ENCODE measurements at places on chromosomes 2 and 18.

GRCh38 chr18:58234359-58234741 is 190.3 kb downstream of the NEDD4L start:
- no peaks in the 10 kb centered on the region for H3K36me3 ChIP-seq
- H3K4me3 ChIP-seq = no peak overlapping the region
- DNase-seq = no peak
- no peaks in the 10 kb centered on the region for H3K27me3 ChIP-seq
- no peaks in the 10 kb centered on the region for H3K4me1 ChIP-seq
- peak overlapping the region; percentile 79 for H3K27ac ChIP-seq

DNA sequence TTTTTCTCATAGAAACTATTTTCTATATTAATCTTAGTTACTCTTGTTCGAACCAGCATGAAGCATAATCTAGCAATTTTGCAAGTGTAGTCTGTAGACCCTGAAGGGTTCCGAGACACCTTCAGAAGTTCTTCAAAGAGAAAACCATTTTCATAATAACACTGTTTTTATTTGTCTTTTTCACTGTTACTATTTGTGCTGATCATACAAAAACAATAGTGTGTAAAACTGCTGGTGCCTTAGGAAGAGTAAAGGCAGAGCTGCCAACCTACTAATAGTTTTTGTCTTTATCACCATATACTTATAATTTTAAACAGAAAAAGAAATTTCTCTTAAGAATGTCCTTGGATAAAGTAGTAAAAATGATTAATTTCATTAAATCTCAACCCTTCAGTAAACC is 218.9 kb downstream of the ZNF385B start:
- no peak for DNase-seq
- H3K4me3 ChIP-seq = no peak overlapping the region
- no peaks in the 10 kb centered on the region for H3K4me1 ChIP-seq
- H3K27ac ChIP-seq = no peak overlapping the region
- H3K36me3 ChIP-seq = no peaks in the 10 kb centered on the region
- no peaks in the 10 kb centered on the region for H3K27me3 ChIP-seq

GRCh38 chr2:28607730-28608499 is 112.1 kb downstream of the PLB1 start:
- H3K36me3 ChIP-seq = no peaks in the 10 kb centered on the region
- no peaks in the 10 kb centered on the region for H3K27me3 ChIP-seq
- DNase-seq = no peak

DNA sequence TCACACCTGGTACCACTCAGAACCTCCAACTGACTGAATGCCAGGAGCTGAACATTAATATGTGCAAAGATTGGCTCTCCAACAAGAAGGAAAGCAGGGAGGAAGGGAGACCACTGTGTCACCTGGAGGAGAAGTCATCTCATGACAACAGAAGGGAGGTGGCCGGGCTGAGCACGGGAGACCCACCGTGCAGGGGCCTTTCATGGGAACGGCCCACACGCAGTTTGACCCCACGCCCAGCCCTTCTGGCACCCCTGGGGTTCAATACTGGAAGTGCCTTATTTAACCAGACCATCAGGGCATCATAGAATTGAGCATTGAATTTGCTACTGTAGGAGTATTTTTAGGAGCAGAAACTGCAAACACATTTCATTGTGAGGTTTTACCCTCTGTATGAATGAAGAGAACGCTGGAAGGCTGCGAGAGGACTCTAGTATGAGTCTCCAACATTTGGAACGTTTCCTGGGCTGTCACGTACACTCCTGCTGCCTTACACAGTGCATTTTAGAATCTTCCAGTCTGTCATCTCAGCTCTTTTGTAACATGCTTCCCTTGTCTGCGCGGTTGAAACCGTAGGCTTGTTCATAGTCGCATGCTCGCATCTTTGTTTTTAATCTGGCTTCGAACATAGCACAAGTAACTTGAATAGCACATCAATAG is 132.1 kb downstream of the NFATC1 start:
- peaks cover 8% of the 10 kb centered on the region for H3K4me1 ChIP-seq
- no peak overlapping the region for H3K4me3 ChIP-seq
- no peak for DNase-seq
- no peaks in the 10 kb centered on the region for H3K27me3 ChIP-seq
- H3K27ac ChIP-seq = no peak overlapping the region

DNA sequence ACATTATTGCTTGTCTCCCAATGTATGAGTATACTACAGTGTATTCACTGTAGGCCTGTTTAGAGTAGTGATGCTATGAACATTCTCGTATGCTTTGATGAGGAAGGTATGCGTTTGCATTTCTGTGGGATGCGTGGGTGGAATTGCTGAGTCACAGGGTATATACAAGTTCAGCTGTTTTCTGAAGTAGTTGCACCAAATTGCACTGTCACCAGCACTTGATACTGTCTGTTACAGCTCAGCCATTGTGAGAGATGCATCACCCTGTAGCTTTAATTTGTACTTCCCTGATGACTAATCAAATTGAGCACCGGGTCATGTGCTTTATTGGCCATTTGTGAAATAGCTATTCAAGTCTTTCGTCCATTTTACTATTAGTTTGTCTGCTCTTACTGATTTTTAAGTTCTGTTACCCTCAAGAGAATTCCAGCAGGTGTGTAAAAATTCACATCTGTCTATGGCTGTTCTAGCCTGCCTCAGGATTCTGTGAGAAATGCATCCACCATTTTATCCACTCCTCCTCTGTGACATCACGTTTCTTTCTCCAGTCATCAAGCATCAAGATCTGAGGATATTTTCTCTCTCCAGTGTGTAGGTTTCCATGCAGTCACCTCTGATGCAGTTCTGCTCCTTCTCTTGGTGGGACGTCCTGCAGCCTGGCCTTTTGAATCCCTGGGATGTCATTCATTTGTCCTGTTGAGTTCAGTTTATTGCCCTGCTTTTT is 72.5 kb downstream of the DGKD start:
- H3K27me3 ChIP-seq = no peaks in the 10 kb centered on the region
- no peak for DNase-seq
- H3K4me3 ChIP-seq = no peak overlapping the region
- H3K4me1 ChIP-seq = no peaks in the 10 kb centered on the region
- no peak overlapping the region for H3K27ac ChIP-seq
- H3K36me3 ChIP-seq = no peaks in the 10 kb centered on the region

DNA sequence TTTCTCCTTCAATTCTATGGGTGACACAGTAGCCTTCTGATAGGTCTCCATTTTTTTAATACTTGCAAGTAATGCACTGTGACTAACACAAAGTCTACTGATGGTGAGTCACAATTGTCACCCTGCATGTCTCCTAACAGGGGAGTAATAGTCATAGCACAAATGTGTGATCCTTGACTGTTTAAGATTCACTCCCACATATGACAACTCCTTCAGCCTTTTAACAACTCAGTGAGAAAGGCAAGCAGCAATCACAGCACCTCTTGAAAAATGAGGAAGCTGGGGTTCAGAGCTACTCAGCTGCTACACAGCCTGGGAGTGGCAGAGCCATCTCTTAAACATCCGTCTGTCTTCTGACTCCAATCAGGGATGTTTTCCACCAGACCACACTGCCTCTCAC is 63.8 kb downstream of the EHD3 start:
- H3K36me3 ChIP-seq = no peaks in the 10 kb centered on the region
- H3K4me3 ChIP-seq = no peak overlapping the region
- H3K27me3 ChIP-seq = no peaks in the 10 kb centered on the region
- H3K4me1 ChIP-seq = no peaks in the 10 kb centered on the region
- H3K27ac ChIP-seq = no peak overlapping the region
- no peak for DNase-seq

- H3K4me1 ChIP-seq = no peaks in the 10 kb centered on the region
- no peak for DNase-seq
- no peaks in the 10 kb centered on the region for H3K36me3 ChIP-seq
- H3K4me3 ChIP-seq = no peak overlapping the region
- H3K27me3 ChIP-seq = no peaks in the 10 kb centered on the region
These were observed 47.8 kb upstream of the ZEB2 start for GRCh38 chr2:144567745-144568144.

GRCh38 chr18:13051159-13051558 is 60.0 kb downstream of the CEP192 start:
- peaks cover 7% of the 10 kb centered on the region for H3K36me3 ChIP-seq
- H3K4me3 ChIP-seq = no peak overlapping the region
- H3K27me3 ChIP-seq = no peaks in the 10 kb centered on the region
- no peaks in the 10 kb centered on the region for H3K4me1 ChIP-seq
- no peak for DNase-seq

DNA sequence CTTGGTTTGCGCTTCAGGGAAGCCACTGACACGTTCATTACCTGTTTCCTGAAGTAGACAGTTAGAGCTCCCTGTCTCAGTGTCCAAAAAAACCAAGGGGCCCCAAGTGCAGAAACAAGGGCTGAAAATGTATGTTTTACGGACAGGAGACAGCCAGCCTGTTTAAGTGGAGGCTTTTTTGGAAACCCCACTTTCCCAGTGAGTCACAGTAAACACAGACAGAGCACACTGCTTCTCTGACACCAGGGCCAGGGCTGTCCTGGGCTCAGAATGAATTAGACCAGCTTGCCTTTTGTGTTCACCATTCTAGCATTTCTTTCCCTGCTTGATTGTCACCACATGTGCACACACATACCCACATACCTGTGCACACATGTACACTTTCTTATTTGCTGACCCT is 128.6 kb downstream of the SH3RF3 start:
- no peaks in the 10 kb centered on the region for H3K4me1 ChIP-seq
- no peaks in the 10 kb centered on the region for H3K36me3 ChIP-seq
- no peak for DNase-seq
- H3K4me3 ChIP-seq = no peak overlapping the region
- no peaks in the 10 kb centered on the region for H3K27me3 ChIP-seq
- H3K27ac ChIP-seq = no peak overlapping the region

DNA sequence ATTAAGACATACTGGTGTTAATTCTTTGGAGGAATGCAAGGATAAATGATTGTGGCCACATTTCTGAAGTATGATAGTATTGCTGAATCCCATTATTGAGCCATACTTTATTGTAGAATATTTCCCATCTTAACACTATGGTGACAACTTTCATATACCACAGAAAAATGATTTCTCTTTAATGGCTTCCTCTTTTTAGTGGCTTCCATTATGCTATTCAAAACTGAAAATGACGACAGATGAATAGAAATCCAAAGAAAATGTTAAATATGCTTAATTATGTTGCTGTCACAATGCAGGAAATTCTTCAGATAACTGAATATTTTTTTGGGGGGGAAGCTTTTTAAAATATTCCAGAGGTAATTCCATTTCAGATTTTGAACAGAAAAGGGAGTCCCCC is 88.9 kb upstream of the TMEM200C start:
- H3K36me3 ChIP-seq = no peaks in the 10 kb centered on the region
- no peak overlapping the region for H3K27ac ChIP-seq
- no peaks in the 10 kb centered on the region for H3K4me1 ChIP-seq

GRCh38 chr2:195570329-195570728 is 86.7 kb upstream of the SLC39A10 start:
- H3K36me3 ChIP-seq = no peaks in the 10 kb centered on the region
- DNase-seq = no peak
- no peaks in the 10 kb centered on the region for H3K4me1 ChIP-seq
- H3K27ac ChIP-seq = no peak overlapping the region
- H3K27me3 ChIP-seq = no peaks in the 10 kb centered on the region

DNA sequence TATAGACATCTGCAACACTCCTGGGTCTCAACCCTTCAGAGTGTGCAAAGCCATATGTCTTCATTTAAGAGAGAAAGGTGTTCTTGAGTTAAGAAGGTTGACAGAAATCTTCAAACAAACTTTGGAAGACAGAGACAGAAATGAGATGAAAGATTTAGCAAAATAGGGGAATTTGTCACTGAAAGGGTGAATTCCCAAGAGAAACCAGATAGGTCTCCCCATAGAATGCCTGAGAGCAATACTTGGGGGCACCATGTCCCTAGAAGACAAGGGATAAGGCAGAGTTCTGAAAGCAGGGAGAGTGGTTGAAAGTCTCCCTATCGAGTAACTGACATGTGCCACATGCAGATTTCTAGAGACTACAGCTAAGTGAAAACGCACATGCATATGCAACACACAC is 50.0 kb downstream of the AP1S3 start:
- no peaks in the 10 kb centered on the region for H3K4me1 ChIP-seq
- H3K4me3 ChIP-seq = no peak overlapping the region
- no peak overlapping the region for H3K27ac ChIP-seq
- no peaks in the 10 kb centered on the region for H3K36me3 ChIP-seq

DNA sequence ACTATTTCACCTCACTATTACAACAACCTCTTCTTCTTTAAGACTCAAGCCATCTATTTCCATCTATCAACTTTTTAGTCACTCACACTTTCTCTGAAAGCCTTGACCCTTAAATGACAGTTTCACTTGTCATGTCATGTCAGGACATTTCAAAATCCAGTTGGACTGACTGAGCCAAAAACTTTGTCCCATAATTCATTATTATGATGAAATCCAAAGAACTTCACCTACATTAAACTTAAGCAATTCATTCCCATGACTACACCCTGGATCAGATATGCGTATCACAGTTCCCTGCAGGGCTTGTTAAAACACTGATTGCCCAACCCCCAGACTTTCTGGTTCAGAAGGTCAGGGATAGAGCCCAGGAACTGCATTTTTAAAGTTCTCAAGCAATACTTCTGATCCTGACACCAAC is 26.5 kb downstream of the LDAH start:
- no peaks in the 10 kb centered on the region for H3K36me3 ChIP-seq
- H3K27me3 ChIP-seq = no peaks in the 10 kb centered on the region
- no peak overlapping the region for H3K27ac ChIP-seq
- H3K4me3 ChIP-seq = no peak overlapping the region
- no peaks in the 10 kb centered on the region for H3K4me1 ChIP-seq

DNA sequence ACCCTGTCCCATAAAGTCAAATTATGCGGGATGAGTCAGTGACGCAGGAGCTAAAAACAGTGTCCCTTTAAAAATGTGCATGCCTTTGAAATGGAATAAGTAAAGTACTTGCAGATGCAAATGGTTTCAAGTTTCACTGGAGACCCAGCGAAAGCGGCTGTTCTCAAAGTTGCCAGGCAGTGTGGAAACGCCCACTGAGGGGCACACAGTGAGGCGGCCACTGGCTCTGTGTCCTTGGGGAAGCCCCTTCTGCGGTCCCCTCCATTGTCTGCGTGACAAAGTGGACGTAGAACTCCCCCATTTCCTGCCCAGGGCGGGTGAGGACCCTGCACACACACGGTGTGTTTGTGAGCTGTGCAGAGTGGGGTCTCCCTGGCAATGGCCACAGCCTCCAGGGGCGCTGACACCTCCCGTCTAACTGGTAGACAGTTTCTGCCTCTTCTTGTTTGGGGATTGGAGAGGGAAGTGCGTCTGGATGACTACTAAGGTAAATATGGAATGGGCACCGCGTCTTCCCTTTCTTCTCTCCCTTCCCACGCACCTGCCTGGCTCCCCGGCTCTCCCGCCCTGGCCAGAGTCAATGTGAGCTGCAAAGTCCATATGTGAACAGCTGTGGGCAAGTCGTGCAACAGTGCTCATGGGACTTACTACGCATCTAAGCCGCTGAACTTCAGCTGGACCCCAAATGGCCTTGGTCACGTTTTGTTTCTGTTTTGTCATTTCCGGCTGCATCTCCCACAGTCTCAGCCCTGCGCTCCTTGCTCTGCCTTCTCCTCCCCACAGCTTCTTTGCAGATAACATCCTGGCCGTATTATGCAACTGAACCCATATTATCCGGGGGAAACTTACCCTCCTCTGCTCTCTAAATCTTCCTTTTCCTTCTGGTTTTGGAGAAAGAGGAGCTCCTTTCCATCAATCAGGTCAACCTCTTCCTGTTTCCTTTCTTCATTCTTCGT is 33.7 kb upstream of the ZNF516 start:
- DNase-seq = no peak
- H3K27me3 ChIP-seq = no peaks in the 10 kb centered on the region
- H3K27ac ChIP-seq = peak overlapping the region; percentile 86
- H3K4me1 ChIP-seq = no peaks in the 10 kb centered on the region
- peak overlapping the region; percentile 71 for H3K4me3 ChIP-seq

GRCh38 chr2:141467331-141467730 is 663.5 kb downstream of the LRP1B start:
- H3K4me1 ChIP-seq = no peaks in the 10 kb centered on the region
- H3K36me3 ChIP-seq = no peaks in the 10 kb centered on the region
- no peak overlapping the region for H3K4me3 ChIP-seq
- no peaks in the 10 kb centered on the region for H3K27me3 ChIP-seq
